ENCODE measurements at places on chromosomes 11 and 22.

DNA sequence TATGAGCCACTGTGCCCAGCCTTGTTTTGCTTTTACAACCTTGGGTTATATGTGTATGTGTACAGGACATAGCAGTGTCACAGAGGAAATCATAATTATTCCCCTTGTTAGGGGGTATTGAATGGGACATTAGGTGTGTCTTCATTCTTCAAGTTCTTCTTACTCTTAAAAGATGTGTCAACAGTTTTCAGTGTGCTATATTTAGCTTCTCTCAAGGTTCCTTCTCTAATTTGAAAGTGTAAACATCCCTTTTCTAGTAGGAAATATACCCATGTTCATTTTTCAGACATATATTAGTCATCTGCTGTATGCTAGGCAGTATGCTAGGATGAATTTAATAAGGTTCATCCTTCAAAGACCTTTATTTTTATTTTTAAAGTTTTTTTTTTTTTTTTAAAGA lies 17.1 kb downstream of the PCF11 start:
- DNase-seq, result no peak

- no peak for DNase-seq
Observed at GRCh38 chr11:128776069-128776423, 82.2 kb downstream of the FLI1 start.

- no peak for DNase-seq
Observed at GRCh38 chr11:109326781-109327180, 95.2 kb upstream of the C11orf87 start.

GRCh38 chr22:48834404-48834803 lies 993.3 kb downstream of the BRD1 start:
- no peak for DNase-seq

DNA sequence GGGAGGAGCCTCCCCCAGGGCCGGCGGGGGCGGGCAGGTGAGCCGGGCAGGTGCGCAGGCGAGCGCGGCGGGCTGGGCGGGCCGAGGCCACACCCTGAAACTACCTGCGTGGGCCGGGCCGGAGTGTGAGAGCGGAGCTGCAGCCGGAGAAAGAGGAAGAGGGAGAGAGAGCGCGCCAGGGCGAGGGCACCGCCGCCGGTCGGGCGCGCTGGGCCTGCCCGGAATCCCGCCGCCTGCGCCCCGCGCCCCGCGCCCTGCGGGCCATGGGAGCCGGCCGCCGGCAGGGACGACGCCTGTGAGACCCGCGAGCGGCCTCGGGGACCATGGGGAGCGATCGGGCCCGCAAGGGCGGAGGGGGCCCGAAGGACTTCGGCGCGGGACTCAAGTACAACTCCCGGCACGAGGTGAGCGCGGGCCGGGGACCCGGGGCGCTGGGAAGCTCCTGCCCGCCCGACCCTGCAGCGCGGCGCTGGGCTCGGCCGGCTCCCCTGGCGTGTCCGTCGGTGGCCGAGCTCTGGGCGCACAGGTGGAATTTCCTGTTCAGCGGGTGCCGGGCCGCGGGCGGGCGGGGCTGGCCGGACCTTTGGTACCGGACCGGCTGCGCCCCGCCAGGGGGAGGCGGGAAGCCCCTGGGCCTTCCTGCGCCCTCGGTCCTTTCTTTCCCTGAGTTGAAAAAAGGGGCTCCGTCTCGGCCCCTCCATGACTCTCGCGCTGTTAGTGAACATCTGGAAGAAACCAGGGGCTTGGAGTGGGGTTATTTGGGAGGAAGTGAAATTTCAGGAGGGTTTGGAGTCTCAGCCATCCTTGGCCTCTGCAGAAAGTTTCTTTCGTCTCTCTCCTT lies at the start of gene ST14:
TSS of gene ST14 (plus strand) at position 126 of the 841 bp plus-strand sequence. CDS start at position 324, 198 bp downstream.
- DNase-seq, result no peak

DNA sequence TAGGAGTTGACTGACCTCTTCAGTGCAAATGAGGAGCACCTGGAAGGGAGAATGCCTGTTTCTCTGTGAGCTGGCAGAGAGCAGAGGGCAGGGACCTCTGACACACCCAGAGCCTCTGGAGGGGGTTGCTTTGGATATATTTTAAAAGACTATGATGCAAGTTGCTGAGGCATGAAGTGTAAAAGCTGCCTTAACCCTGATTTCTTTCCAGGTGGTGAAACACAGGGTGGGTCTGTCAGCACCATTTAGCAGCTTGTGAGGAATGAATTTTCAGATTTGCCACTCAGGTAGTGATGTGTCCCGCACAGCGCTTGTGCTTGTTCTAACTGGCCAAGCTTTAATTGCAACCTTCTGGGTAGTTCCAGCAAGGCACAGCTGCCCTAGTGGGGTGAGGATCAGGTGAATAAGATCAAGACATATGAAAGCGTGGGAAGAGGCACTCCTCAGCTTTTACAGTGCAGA lies 90.2 kb downstream of the SWAP70 start:
- no peak for DNase-seq

GRCh38 chr11:68330700-68331337 lies 18.4 kb downstream of the LRP5 start:
- no peak for DNase-seq

DNA sequence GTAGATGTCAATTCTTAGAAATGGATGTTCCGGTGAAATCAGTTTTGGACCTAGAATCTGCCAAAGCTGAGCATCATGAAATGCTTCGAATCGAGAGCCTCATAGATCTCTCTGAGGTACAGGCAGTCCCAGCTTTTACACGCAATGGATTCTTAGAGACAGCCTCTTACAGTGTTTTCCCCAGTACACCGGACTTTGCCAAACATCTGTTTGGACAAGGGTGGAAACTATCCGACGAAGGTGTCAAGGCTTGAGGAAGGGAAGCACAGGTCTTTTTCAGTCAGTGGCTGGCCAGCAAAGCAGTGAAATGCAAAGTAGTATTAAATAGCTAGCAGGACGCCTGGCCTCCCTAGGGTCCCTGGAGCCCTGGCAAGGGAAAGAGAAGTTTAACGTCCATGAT lies 4.9 kb downstream of the GRK3 start:
- DNase-seq, result no peak

DNA sequence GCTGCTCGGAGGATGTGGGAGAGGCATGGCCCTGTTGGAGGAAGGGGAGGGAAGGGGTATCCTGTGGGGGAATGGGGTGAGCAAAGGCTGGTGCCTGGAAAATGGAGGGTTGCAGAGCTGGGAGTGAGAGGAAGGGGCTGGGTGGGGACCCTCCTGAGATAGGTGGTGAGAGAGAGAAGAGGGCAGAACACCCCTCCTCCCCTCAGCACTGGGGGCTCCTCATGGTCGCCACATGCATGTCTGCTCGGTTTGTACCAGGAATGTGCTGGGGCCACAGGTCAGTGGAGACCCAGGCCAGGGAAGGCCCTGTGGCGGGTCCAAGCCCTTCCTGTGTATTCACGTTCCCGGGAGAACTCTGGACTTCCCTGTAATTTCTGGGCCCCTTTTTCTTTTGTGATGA lies 27.8 kb upstream of the ACR start:
- DNase-seq, result no peak

DNA sequence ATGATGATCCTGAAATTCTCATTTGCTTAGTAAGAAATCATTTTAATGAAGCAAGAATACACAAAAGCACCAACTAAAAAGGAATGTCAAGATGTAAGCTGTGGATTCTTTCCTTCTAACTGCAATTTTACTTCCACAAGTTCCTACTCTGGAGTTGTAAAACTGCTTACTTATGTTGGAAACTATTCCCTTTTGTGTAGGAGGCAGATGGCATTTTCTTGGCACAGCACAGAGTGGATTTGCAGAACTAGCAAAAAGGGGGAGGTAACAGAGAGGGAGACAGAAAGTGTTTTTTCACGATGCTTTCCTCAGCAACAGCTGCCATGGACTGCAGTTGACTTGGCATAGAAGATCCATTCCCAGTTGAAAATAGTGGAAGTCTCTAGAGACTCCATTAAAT lies 1112.0 kb upstream of the RAG2 start:
- no peak for DNase-seq

DNA sequence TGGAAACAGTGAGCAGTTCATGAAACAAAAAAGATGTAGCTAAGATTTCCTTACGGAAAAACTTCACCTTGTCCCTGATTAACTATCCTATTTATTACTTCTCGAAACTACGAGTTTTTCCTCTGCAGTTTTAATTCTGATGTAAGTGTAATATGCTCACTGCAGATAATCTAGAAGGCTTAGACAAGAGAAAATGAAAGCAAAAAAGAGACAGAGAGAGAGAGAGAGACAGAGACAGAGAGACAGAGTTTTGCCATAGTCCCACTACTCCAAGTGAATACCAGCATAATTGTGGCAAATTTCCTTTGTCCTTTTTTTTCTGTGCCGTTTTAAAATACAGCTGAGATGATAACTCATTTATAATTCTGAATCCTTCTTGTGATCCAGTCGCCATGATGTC lies 24.8 kb downstream of the FSHB start:
- DNase-seq, result no peak

DNA sequence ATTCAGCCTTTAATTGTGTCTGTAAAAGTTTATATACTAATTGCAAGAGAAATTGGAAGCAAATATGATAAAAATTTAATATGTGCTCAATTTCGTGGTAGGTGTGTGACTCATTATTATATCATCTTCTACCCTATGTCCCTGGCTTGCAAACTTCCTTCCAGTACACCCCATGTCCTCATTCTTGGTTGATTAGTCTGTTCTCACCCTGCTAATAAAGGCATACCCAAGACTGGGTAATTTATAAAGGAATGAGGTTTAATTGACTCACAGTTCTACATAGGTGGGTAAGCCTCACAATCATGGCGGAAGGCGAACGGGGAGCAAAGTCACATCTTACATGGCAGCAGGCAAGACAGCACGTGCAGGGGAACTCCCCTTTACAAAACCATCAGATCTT lies 11.9 kb downstream of the MRGPRX3 start:
- DNase-seq, result no peak

Measured in stimulated activated CD4-positive, alpha-beta T cell treated with anti-CD3 and anti-CD28 coated beads, Interleukin-2, amount 100 ng/mL, for 48 hours (primary cell).